Activated CD8-positive, alpha-beta memory T cell treated with anti-CD3 and anti-CD28 coated beads for 24 hours (primary cell): ENCODE measurements at places on chromosomes 2 and 18.

GRCh38 chr2:107931412-107931811 is 54.9 kb upstream of the SLC5A7 start:
- DNase-seq: no peak

GRCh38 chr2:136132825-136133155 is 14.8 kb upstream of the CXCR4 start:
- DNase-seq: no peak

- DNase-seq: peak; percentile 41
Measured at GRCh38 chr2:10499275-10499907, 51.3 kb upstream of the ODC1 start.

DNA sequence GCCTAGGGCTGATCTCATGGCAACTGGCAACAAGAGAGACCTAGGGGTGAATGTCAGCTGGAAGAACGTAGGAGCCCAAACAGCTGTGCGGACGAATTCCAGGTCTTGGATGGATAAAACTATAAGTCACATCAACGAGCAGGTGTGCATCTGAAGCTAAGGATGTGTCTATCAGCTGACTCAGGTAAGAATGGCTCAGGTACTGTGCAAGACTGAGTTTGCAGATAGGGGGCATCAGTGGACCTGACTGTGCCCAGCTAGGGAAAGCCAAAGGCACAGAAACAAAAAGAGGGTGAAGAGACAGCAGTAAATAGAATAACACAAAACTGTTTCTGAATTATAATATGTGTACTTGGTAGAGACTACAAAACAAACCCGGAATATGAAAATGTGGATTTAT is 357.3 kb downstream of the ZEB2 start:
- peak; percentile 64 for DNase-seq

DNA sequence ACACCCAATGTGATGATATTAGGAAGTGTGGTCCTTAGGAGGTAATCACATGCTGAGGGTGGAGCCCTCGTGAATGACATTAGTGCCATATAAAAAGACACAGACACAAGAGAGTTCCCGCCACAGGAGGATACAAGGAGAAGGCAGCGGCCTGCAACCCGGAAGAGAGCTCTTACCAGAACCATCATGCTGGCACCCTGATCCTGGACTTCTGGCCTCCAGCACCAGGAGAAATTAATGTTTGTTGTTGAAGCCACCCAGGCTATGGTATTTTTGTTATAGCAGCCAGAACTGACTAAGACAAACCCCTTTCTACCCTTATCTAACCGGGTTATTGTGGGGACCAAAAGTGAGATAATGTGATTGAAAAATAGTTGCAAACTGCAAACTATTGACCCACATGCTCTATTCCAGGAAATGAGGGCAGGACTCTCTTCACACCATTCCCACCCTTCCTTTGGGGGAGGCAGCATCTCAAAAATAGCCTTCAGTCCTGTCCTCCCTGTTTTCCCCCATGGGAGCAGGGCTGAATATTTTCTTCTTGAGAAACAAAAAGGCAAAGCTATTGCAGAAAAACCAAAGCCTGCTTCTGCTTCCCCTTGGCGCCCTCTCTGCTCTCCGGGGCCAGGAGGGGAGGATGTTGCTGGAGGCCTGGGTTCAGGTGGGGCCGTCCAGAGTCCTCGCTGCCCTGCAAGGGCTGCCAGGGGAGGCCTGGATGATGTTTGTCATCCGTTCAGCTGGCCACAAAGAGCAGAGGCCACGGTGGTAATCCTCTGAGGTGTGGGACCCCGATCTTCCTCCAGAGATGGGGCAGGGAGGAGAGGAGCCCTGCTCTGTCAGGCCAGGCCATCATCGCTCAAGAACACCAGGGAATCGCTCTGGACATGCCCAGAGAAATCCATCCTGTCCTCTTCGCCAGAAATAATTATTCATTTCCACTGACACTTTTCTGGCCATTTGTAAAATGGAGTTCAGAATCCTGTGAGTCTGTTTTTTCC is 73.8 kb upstream of the HAAO start:
- DNase-seq: no peak

GRCh38 chr2:24723665-24724064 is 69.5 kb downstream of the PTRHD1 start:
- no peak for DNase-seq

GRCh38 chr2:101007415-101008345 is 5.6 kb downstream of the RPL31 start:
- peak; percentile 66 for DNase-seq

DNA sequence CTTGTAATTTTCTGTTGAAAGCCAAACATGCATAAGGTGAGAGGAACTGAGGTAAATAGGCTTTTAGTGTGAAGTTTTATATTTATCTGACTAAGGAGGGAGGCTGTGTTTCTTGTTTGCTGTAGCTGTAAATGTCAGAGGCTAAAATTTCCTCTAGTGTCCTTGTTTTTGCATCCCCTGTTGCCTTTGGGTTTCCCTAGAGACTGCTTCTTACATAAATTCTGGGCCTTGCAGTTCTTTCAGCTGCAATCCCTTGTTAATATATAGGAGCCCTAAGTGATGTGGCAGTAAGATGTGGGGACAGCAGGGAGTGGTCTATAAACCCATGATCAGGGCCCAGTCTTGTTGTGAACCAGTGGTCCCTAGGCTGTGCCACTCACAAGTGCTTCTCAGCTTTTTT is 7.5 kb upstream of the IMP4 start:
- DNase-seq: no peak
